Regular cardiac myocyte (primary cell): ENCODE measurements at places on chromosomes 2 and 18. TPM values are rescaled to one million over a fixed set of nuclear protein-coding genes. Genes with fewer than 3 reads are reported as not detected.

Gene PRSS56
- not detected in 2 replicates for total RNA-seq

Gene HOXD13
- not detected in 2 replicates for total RNA-seq

Gene CAPN14
- under 0.01 and 0.28 TPM in 2 replicates for total RNA-seq

Gene IL1R1
- 54.1 and 136 TPM in 2 replicates for total RNA-seq

Gene AQP12B
- not detected in 2 replicates for total RNA-seq

Gene UPP2
- total RNA-seq, result 0.28 TPM in 1 of 2 replicates, not detected in the other

Gene LRRC30
- not detected in 2 replicates for total RNA-seq

Gene ERBB4
- 0.28 and 0.77 TPM in 2 replicates for total RNA-seq

Gene IL18R1
- total RNA-seq, result 0.96 and 1.4 TPM in 2 replicates

Gene BUB1
- 6.5 and 49.5 TPM in 2 replicates for total RNA-seq

Gene CLASP1
- total RNA-seq, result 32.2 and 33.0 TPM in 2 replicates

Gene DSC3
- total RNA-seq, result under 0.01 and 0.19 TPM in 2 replicates

Gene UGT1A4
- 0.28 TPM in 1 of 2 replicates, not detected in the other for total RNA-seq

Gene SIX3
- total RNA-seq, result not detected in 2 replicates

Gene CFC1
- not detected in 2 replicates for total RNA-seq

Gene CRYBA2
- total RNA-seq, result not detected in 2 replicates

Gene RTP5
- total RNA-seq, result not detected in 2 replicates

Gene MAIP1
- total RNA-seq, result 27.2 and 30.7 TPM in 2 replicates

Gene RSAD2
- 0.85 TPM in 1 of 2 replicates, not detected in the other for total RNA-seq

Gene GKN1
- not detected in 2 replicates for total RNA-seq

Gene FAM228A
- 0.38 and 0.85 TPM in 2 replicates for total RNA-seq

Gene SLC38A11
- 0.28 TPM in 1 of 2 replicates, not detected in the other for total RNA-seq

Gene CD302
- 1.9 and 5.4 TPM in 2 replicates for total RNA-seq

Gene LRRTM4
- not detected in 2 replicates for total RNA-seq
